HuH-7.5 (cell line): ENCODE measurements at places on chromosomes 4 and X.

DNA sequence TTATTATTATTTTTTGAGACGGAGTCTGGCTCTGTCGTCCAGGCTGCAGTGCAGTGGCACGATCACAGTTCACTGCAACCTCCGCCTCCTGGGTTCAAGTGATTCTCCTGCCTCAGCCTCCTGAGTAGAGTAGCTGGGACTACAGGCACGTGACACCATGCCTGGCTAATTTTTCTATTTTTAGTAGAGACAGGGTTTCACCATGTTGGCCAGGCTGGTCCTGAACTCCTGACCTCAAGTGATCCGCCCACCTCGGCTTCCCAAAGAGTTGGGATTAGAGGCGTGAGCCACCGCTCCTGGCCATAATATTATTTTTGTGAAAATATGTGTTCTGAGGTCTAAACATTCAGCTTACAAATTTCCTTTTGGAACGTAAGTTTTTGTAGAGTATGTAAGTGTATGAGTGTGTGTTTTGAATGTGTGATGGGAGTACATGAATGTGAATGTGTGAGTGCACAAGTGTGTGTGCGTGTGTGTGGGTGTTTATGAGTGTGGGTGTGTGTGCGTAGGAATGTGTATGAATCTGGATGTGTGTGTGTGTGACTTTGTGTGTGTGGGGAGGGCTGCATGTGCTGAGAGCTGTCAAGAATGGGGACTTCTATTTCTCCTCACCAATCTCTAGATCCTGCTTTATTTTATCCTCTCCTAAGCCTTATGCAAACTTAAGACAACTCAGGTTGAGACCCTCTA lies 5.7 kb upstream of the MGST2 start:
- DNase-seq, result no peak

GRCh38 chr4:21790438-21791029 lies 158.0 kb downstream of the KCNIP4 start:
- no peak for DNase-seq

DNA sequence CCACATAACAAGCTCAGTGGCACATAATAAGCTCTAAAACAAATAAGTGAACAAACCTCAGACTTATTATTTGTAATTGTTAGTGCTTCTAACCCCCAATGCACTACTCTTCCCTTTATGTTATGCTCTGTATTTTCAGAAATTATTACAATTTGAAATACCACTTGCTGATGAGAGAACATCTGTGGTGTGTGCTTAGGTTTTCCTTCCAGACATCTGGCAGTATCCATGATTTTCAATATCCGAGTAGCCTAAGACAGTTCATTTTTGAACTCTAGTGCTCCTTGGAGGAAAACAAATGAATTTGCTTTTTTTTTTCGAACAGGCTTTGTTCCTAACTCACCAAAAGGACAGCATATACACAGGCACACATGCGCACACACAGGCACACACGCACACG lies 278.7 kb upstream of the CLNK start:
- DNase-seq, result no peak

GRCh38 chrX:9943420-9943819 lies 23.7 kb upstream of the CLDN34 start:
- DNase-seq, result no peak

GRCh38 chr4:164424846-164425245 lies 329.1 kb upstream of the SMIM31 start:
- DNase-seq, result no peak

- DNase-seq, result no peak
Measured at GRCh38 chr4:69910016-69910782, 20.7 kb upstream of the CSN1S1 start.

DNA sequence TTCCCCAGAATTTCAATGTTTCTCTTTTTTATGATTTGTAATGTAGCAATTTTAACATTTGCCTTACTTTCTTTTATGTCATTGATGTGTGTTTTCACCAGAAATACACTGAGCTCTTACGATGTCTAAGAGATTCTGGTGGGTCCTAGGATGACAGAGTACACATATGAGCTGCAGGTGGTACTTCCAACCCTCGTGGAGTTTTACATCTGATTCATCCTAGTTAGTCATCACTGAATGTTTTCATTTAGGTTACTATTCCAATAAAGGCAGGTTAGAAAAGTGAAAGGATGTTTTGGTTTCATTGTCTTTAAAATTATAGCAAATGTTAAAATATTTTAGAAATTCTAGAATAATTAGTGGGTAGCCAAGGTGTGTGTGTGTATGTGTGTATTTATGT lies 605.9 kb downstream of the ADGRL3 start:
- DNase-seq, result no peak

DNA sequence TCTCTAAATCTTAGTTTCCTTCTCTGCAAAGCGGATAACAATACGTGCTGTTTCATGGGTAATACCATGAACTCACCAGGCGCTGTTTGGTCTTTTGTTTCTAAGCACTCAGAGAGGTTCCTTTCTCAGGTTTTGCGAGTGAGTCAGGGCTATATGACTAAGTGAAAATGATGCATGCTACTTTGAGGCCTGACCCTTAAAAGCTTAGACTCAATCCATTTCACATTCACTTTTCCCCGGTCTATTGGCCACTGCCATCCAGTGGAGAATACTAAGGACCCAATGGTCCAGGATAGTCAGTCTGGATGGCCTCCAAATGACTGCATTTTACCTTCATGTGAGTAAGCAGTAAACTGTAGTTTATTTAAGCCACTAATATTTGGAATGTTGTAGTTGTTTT lies 400.8 kb upstream of the SLIT2 start:
- DNase-seq, result no peak

DNA sequence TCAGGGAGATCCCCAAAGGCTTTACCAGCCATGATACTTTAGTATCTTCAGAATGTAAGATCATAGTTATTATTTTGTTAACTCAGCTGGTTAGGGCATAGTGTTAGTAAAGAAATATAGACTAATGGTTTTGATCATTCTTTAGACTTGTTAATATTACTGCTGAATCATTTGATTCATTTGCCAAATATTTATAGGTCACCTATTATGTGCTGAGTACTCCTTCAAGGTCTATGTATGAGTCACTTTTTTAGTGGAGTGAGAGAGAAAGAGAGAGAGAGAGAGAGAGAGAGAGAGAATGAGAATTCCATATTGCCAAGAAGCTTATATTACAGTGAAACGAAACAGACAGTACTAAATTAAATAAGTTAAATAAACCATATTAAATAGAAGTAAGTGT lies 110.3 kb downstream of the UBE2NL start:
- DNase-seq, result no peak

GRCh38 chr4:64857815-64858214 lies 448.6 kb upstream of the TECRL start:
- DNase-seq, result no peak

- DNase-seq, result no peak
Measured at GRCh38 chr4:80926446-80926845, 104.1 kb upstream of the BMP3 start.

GRCh38 chrX:10433296-10433965 lies 187.0 kb downstream of the MID1 start:
- no peak for DNase-seq

DNA sequence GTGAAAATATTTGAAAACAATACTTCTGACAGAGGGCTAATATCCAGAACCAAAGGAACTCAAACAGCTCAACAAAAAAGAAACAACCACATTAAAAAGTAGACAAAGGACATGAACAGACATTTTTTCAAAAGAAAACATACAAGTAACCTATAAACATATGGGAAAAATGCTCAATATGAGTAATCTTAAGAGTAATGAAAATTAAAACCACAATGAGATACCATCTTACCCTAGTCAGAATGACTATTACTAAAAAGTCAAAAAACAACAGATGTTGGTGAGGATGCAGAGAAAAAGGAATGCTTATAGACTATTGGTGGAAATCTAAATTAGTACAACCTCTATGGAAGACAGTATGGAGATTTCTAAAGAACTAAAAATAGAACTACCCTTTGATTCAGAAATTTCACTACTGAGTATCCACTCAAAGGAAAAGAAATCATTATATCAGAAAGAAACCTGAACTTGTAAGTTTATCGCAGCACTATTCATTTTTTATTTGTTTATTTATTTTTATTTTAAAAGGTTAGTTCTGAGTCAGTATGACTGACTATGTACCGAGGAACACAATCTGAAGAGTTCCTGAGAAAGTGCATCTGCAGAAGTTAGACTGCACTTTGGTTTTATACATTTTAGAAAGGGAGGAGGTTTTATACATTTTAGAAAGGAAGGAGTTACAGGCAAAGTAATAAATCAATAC lies 231.3 kb downstream of the INPP4B start:
- DNase-seq, result no peak

DNA sequence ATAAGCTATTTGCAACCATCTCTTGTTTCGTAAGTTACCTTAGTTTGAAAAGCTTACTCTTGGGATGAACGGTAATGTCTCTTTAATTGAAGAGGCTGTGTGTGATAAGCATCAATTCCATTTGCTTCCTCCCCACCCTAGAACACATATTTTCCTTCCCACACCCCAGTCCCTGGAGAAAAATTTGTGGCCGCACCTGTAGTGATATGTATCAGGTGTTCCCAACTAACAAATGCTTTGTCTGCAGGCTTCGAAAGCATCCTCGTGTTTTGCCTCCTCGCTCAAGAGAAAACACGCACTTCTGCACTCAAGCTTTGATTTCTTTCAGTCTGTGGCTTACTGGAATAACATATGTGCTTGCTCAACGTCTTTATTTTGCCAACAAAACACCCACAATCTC lies 143.8 kb upstream of the OTUD4 start:
- no peak for DNase-seq

- DNase-seq, result no peak
Measured at GRCh38 chrX:85905851-85906250, 141.5 kb downstream of the CHM start.

DNA sequence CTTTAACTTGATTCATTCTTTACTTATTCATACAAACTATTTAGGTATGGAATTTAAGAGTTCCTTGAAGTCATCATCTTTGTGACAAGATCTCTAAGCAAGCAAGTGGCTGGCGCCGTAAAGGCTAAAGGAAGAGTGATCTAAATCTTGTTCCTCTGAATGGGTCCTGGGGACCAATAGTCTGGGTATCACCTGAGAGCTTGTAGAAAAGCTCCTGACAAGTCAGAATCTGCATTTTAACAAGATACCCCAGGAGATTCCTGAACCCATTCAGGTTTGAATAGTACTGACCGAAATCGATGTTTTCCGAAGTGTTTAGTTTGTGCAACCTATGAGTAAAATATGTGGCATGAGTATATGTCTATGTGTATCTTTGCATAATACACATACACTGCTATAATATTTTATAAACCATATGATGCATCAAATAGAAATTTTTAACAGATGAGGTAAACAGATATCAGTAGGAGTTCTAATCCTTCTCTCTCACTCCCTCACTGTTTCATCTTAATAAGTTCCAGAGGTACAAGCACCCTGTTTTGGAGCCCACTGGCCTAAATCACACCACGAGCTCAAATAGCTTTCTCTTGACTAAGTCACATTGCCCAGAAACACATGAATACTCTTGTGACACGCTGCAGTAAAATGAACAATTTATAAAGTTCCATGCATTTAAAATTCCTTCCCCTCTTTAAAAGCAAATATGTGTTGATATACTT lies 170.0 kb downstream of the RELL1 start:
- DNase-seq, result no peak

GRCh38 chr4:167101035-167101434 lies 133.3 kb downstream of the SPOCK3 start:
- no peak for DNase-seq

GRCh38 chrX:13750204-13750603 lies 15.7 kb downstream of the OFD1 start:
- DNase-seq, result no peak

GRCh38 chr4:26206999-26207398 lies 113.8 kb upstream of the RBPJ start:
- no peak for DNase-seq

- DNase-seq, result no peak
Measured at GRCh38 chr4:127844601-127845116, 36.0 kb upstream of the PLK4 start.

GRCh38 chr4:5773271-5773555 lies 62.2 kb downstream of the EVC start:
- DNase-seq, result no peak

GRCh38 chr4:120156120-120156718 lies 89.6 kb upstream of the MAD2L1 start:
- no peak for DNase-seq

DNA sequence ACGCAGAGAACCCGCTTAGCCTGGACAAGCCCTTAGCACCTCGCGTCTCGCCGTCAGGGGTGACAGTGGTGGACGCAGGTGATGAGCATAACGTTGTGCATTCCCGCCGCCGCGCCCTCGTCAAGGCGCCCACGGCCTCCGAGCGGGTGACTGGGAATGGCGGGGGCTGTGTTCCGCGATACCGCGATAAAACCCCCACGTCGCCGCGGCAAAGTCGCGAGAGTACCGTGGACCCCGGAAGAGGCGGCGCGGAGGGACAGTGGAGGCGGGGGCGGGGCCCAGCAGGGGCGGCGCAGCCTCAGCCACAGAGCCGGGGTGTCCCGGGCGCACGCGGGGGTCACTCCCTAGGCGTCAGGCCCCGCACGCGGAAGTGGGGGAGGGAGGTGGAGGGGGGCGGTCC lies 53.8 kb downstream of the ZFYVE28 start:
- no peak for DNase-seq

GRCh38 chr4:42706086-42706485 lies 49.2 kb upstream of the ATP8A1 start:
- DNase-seq, result no peak

DNA sequence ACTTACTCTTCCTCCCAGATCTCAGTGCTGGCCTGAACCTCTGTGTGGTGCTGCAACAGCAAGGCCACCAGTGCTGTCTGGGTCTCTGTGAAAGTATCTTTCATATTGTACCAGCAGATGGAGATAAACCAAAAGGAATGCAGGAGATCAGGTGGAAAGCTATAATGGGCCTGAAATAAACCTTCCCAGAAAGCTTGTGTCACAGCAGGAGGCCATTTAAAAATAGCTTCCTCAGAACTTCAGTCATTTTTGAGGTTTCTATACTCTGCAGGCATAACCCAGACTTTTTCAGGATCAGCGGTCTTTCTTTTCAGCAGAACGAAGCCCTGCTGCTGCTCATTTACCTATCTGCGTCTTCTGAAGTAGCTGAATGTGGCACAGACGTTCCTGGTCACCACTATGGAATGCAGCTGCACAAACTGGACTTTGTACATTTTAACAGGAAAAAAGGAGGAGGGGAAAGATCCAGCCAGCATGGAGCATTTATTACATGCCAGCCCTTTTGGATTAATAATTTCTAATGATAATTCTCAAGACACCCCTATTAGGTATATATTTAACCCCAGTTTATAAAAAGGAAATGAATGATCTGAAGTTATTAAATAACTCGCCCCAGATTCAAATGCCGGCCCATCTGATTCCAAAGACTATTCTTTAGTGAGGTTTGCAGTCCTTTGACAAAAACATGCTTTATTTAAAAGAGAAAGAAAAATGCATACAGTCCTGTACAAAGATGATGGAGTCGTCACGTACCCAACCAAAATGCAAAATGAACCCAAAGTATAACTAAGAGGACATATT lies 119.7 kb downstream of the NFKB1 start:
- peak; percentile 39 for DNase-seq

DNA sequence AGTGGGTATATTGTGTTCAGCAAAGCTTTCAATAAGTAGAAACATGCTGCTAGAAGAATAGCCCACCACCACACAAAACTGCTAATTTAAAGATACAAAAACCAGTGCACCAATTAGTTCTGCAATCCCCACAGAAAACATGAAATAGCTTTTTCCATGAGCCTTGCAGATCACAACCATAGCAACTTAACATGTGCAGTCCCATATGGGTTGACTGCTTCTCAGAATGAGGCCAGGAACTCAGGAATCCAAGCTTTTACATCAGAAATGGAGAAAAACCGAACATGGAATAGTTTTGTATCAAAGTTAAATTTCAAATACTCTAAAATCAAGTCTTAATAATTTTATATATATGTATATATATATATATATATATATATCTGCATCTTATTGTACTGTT lies 66.6 kb upstream of the IQCM start:
- no peak for DNase-seq
